ENCODE measurements at places on chromosomes 3 and 15.

DNA sequence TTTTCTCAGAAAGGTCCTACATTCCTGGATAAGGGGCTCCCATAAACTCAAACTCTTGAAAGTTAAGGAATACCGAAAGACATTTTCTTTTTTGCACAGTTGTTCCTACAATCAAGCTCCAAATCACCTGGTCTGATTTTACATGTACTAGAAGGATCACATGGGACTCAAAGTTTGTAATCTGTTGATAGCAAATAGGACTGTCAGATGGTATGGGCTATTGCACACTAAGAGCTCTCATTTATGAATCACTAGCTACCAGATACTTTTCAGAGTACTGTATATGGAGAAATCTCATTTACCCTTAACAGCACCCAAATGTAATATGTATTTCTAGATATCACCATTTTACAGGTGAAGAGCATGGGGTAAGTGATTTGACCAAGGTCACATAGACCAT lies 49.5 kb upstream of the CMSS1 start:
- DNase-seq = no peak

DNA sequence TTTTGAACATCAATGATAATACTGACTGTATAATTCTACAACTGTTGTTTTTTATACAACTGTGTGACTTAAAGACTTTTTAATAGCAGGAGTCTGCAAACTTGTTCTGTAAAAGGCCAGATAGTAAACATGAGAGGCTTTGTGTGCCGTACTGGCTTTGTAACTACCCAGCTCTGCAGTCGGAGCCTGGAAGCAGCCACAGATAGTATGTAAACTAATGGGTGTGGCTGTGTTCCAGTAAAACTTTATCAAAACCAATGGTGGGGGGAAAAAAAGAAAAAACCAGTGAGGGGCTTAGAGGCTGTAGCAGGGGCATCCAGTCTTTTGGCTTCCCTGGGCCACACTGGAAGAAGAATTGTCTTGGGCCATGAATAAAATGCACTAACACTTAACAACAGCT lies 11.9 kb downstream of the ASB7 start:
- DNase-seq = no peak

- DNase-seq = no peak
These were observed 55.0 kb downstream of the ATP2C1 start for GRCh38 chr3:130948929-130949328.

- DNase-seq = no peak
These were observed 2.3 kb upstream of the CFAP92 start for GRCh38 chr3:128996200-128996599.

DNA sequence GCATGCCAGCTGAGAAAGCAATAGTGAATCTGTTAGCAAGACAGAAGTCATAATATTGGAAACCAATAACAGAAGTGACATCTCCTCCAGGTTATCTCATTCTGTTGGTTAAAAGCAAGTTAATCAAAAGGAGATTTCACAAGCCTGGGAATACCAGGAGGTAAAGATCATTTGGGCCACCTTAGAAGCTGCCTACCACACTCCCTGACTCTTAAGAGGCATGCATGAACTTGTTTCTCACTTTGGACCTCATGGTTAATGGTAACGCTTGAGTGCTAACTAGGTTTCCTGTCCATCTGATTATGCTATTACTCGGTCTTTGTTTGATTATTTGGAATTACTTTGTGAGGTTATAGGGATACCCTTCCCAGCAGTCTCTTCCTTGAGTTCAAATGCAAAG lies 650.8 kb upstream of the SGO1 start:
- no peak for DNase-seq

- DNase-seq = no peak
These were observed 92.5 kb downstream of the CHSY1 start for GRCh38 chr15:101159096-101159935.

GRCh38 chr3:186164696-186165095 lies 55.8 kb upstream of the ETV5 start:
- DNase-seq = no peak

- DNase-seq = no peak
These were observed 73.1 kb upstream of the SLC6A6 start for GRCh38 chr3:14329116-14329830.

GRCh38 chr15:69789648-69790393 lies 307.9 kb downstream of the TLE3 start:
- DNase-seq = no peak

GRCh38 chr3:72633121-72633520 lies 215.1 kb downstream of the SHQ1 start:
- DNase-seq = no peak

DNA sequence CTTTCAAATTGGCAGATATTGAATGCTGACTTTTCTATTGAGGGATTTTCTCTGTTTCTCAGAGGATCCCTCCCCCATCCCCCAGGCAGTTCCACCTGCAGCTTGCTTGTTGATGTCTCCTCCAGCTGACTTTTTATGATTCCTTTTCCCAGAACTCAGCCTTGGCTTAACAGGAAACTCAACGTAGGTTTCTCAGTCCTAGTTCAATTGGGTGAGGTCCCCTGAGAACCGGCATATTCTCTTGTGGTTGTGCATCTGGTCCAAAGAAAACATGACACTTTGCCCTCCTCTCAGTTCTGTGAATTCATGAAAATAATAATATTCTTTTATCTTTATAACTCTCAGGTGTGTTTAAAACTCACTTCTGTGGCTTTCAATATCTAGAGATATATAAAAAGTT lies 1222.1 kb downstream of the OTOL1 start:
- no peak for DNase-seq

- DNase-seq = no peak
These were observed 392.8 kb upstream of the WNT5A start for GRCh38 chr3:55879901-55880331.

DNA sequence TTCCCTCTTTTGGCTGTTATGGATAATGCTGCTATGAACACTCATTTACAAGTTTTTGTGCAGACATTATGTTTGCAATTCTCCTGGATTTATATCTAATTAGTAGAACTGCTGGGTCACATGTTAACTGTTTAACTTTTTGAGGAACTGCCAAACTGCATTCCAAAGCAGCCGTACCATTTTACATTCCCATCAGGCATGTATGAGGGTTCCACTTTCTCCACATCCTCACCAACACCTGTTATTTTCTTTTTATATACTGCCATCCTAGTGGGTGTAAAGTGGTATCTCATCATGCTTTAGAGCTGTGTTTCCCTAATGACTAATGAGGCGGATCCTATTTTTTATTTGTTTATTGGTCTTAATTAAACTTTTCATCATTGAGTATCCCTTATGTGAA lies 9.2 kb downstream of the KPNA4 start:
- DNase-seq = no peak

DNA sequence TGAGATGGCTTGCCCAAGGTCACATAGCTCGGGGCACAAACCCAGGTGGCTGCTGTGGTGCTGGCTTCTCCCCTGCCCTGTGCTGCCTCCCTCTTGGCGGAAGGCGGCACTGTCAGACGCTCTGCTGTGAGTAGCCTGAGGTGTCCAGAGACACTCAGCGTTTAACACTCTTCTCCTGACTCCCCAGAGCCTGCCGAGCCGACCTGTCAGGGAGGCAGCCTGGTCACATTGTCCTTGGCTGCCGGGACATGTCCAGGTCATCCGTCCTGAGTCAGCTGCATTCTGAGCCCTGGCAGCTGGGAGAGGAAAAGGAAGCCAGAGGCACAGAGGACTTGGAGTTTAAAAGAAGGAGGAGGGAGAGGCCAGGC lies 4.7 kb downstream of the LMAN1L start:
- peak; percentile 54 for DNase-seq

DNA sequence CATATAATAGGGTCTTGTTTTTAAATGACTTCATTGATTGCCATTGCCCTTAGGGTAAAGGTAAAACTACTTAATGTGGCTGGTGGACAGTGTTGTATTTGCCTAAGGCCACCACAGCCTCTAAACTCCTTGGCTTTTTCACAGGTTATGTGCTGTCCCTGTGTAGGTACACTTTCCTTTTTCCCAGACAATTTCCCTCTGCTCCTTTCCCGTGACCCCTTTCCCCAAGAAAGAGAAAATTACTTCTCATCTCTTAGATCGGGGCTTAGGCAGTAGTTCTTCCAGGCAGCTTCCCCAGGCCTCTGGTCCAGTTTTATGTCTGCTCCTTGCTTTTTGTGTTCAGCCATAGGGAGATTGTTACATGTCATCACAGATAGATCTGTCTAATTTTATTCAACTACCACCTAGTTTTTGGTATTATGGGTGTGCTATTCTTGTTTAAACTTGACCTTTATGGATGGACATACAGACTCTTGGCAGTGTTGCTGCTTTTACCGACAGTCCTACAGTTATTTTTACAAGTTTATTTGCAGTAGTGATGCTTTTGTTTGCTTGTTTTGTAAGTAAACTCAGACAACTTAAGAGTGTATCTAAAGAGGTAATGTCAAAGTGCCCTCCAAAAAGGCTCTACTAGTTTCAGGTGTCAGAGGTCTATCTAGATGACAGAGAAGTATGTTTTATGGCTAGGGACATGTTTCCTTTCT lies 20.5 kb upstream of the SCAANT1 start:
- DNase-seq = no peak

GRCh38 chr3:41881233-41881821 lies 80.6 kb downstream of the ULK4 start:
- no peak for DNase-seq

DNA sequence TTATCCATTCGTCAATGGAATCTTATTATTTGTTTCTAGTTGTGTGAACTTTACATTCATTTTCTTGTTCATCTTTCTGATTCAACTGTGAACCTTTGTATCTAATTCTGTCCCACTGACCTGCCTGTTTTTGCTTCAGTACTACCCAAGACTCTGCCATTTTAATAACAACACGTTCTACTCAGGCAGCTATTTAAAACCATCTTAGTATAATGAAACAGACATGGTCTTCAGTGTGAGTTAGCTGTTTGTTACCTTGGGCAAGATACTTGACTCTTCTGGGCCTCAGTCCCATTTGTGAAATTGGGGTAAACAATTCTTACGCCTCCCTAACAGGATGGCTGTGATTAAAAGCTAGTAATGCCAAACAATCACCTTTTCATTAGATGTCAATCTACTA lies 1.6 kb downstream of the BTBD1 start:
- DNase-seq = no peak

- DNase-seq = no peak
These were observed 222.3 kb downstream of the SCAPER start for GRCh38 chr15:76682833-76683232.

GRCh38 chr15:82572986-82573385 lies 32.7 kb upstream of the RPS17 start:
- no peak for DNase-seq

DNA sequence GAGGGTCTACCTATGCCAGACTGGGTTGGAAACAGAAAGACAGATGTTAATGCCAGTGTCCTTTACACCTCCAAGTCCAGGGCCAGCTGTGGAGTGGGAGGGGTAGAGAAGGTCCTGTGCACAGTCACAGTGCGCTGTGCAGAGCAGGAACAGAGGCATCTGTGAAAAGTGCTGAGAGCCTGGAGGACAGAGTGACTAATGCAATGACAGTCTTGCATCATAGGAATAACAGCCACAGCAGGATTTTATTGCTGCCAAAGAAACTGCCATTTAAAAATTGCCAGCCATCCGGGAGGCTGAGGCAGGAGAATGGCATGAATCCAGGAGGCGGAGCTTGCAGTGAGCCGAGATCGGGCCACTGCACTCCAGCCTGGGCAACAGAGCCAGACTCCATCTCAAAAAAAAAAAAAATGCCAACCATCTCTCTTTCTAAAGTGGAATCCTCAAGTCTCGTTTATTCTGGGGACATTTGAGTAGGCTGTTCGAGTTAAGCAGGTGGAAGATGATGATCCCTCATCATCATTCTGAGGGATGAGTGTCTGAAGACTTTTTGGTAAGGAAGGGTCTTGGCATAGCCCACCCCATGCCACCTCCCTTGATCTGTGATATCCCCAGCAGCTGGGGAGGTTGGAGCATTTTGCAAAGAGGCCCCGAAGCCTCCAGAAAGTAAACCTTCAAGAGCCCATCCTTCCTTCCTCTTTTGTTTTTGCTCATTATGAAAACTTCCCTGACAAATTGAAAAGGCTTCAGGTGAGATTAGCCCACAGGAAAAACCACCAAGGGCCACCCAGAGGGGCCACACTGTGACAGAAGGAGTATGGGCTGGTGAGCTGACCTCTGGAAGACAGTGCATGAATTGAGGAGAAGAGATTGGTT lies 7.7 kb downstream of the CCR2 start:
- no peak for DNase-seq

DNA sequence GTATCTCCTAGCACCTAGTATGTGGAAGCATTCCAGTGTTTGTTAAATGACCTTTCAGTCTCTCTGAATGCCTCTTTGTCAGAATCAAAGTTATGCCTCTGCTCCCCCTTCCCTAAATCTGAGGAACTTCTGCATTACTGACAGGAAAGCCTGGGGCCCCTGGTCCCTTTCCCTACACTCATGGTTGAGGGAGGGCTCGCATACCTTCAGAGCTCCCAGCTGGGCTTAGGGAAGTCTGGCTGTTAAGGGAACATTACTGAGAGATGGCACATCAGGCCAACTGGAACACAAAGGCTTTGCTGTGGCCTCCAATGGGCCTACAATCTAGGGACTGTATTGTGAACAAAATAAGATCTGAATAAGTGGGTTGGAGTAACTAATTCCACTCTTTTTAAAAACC lies 10.3 kb downstream of the PKM start:
- DNase-seq = no peak

DNA sequence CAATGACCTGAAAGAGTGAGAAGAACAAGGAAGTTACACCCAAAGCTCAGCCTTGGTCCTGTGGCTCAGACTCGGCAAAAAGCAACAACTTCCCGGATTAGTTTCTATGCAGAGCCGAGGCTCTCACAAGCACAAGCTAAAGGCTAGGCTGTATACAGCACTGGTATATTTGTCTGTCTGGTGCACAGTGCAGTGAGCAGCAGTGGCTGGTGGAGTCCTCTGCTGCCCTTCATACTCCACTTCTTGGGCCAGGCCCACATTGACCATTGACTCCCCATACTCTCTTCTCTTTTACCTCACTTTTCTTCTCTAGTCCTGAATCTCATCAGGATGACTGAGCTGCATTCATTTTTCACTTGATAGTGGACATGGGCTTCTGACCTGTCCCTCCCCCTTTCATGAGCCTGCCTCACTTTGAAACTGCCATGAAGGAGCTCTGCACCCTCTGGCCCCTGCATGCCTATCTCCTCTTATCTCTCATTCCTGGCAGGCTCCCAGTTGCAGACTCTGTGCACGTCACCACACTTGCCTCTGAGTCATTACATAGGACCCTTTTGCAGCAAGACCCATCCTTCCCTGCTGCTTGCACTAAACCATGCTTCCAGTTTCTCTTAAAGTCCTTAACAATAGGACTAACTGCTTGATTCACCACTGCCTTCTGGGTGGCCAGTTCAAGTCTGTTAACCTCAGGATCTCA lies 379.3 kb downstream of the NTRK3 start:
- no peak for DNase-seq

Data from psoas muscle (tissue), 8 donors.